ENCODE measurements at places on chromosomes 11 and 22.

GRCh38 chr11:125960771-125961170 is 14.9 kb downstream of the VSIG10L2 start:
- no peak for DNase-seq

DNA sequence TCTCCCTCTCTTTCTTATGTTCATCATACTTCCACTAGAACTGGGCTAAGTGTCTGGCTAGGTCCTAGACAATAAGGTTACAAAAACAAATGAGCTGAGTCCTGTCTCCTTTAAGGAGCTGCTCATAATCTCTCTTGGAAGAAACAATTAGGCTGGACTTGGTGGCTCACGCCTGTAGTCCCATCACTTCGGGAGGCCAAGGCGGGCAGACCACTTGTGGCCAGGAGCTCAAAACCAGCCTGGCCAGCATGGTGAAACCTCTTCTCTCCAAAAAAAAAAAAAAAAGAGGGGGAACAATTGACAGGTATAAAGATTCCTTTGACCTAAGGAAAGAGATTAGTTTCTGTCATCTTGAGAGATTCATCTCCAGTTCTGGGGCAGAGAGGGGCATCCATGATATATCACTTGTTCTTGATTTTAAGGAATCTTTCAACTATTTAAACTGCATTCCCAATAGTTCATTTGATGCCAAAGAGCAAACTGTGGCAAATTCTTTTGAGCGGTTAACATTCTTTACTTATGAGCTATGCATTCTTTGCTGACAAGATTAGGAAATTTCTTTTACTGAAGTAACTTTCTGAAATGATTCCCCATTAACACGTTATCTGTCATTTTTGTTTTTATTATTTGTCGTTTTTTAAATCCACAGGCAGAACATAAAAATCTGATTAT is 125.5 kb downstream of the C11orf87 start:
- DNase-seq, result no peak

GRCh38 chr22:20889904-20890540 is 27.2 kb upstream of the CRKL start:
- no peak for DNase-seq

GRCh38 chr11:130908770-130909625 is 7.3 kb downstream of the SNX19 start:
- DNase-seq, result no peak

DNA sequence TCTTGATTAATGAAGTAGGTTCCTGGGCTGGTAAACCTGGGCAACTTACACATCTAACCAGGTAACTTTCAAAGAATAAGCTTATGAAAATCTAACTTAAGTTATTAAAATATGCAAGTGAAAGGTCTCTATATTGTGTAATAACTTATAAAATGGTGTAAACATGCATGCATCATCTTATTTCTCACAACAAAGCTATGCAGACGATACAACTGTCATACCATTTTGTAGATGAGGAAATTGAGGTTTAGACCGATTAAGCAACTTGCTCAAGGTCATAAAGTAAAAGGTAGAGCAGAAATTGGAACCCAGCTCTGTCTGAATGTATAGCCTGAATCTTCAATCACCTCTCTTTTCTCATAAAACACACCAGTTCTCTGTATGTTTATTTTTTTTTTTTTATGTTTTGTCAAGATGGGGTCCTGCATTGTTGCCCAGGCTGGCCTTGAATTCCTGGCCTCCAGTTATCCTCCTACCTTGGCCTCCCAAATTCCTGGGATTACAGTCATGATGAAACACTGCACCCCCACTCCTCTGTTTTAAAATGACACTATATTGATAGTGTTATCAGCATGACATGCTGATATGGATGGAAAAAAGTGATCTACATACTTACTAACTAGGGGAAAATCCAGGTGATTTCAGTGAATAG is 109.6 kb downstream of the SGSM3 start:
- no peak for DNase-seq

GRCh38 chr11:62854825-62855570 is 15.6 kb upstream of the WDR74 start:
- DNase-seq, result no peak

GRCh38 chr11:95415837-95416304 is 184.9 kb upstream of the SESN3 start:
- no peak for DNase-seq

Data from hematopoietic multipotent progenitor cell treated with erythropoietin and hydrocortisone succinate and interleukin-3 and kit ligand, for 15 days (in vitro differentiated cells).